NCI-H226 (cell line): ENCODE measurements at places on chromosomes 7 and 10.

DNA sequence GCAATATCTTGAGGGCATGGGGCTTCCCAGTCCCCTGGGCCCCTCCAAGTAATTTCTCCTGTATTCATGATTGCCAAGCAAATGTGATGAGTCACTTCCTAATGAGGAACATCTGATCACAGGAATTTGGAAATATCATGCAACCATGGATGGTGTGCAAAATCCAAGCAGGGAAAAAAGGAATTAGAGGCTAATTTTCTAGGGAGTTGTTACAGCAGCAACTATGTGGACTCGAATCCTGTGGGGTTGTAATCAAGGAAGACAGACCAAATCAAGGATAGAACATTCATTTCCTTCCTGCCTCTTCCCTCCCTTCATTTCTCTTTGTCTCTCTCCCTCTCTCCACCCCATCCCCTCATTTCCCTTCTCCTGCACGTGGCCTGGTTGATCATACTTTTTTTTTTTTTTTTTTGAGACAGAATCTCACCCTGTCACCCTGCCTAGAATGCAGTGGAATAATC is 23.9 kb upstream of the AGFG2 start:
- DNase-seq, result peak; percentile 51

DNA sequence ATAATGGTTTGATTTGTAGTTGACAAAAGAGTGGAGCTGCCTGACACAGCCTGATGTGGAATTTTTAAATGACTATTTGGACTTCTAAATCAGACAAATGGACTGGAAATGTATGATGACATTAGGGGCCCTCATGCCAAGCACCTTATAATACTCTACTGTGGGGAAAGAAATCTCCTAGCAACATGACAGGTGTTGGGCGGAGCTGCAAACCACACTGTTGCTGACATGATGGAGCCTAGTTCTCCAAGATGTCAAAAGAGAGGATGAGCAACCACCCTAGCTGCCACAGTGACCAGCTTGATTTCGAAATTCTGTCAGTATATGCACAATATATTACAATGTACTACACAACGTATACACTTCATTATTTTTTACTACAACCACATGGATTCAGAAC is 65.8 kb downstream of the RHOBTB1 start:
- no peak for DNase-seq

- no peak for DNase-seq
Measured at GRCh38 chr7:85802211-85802610, 615.4 kb upstream of the SEMA3D start.

- no peak for DNase-seq
Measured at GRCh38 chr7:124422081-124422480, 343.5 kb downstream of the GPR37 start.

GRCh38 chr10:3201796-3202195 is 29.2 kb upstream of the PITRM1 start:
- no peak for DNase-seq
